ENCODE measurements at places on chromosomes 16 and 17.

DNA sequence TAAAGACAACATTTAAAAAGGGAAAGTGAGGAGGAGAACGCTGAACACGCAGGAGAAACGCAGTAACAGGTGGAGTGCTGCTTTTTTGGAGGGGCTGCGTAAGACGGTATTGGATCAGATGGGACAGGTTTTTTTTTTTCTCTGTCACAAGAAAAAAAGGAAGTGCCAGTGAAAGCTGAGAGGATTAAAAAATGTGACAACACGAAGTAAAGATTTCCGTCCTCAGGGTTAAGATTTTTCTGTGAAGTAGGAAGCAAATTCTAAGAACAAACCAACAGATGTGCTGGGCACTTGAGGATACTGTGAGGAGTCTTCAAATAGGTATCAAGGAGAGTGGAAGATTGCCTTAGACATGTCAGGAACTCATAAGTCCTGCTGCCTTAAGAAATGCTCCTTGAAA lies 5.8 kb upstream of the ABCA9 start:
- no peak for DNase-seq

DNA sequence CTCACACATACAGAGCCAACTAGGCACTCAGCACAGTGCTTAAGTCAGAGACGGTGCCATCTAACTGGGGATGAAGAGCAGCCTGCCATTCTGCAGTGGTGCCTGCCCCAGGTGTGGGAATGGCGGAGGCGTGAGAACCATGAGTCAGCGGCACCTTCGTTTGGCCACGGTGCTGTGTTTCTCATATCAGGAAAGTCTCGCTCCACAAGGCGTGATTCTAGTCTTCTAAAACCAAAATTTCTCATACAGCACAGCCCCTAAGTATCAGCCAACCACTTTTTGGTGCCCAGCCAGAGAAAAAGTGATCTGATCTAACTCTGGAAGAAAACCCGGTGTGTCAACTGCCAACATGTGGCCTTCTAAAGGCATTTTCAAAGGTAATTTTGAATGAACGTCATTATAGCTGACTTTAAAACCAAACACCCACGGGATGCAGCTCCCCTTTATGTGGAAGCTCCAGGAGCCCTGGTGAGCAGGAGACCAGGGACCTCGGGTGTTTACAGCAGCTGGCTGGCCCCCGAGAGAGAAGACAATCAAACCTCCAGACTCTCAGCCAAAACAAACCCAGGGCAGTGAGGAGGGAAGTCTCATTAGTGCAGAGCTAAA lies 54.6 kb downstream of the ABCC12 start:
- no peak for DNase-seq

- peak; percentile 43 for DNase-seq
These were observed 13.7 kb downstream of the CANT1 start for GRCh38 chr17:78995761-78996451.

GRCh38 chr16:31471875-31472708 lies at the start of gene TGFB1I1:
Gene TGFB1I1, plus strand, starts transcription at chr16:31472152. Its CDS starts 37 bp downstream, at chr16:31472189.
- peak; percentile 92 for DNase-seq

GRCh38 chr16:85556456-85557082 lies 56.6 kb upstream of the GSE1 start:
- DNase-seq: peak; percentile 68

DNA sequence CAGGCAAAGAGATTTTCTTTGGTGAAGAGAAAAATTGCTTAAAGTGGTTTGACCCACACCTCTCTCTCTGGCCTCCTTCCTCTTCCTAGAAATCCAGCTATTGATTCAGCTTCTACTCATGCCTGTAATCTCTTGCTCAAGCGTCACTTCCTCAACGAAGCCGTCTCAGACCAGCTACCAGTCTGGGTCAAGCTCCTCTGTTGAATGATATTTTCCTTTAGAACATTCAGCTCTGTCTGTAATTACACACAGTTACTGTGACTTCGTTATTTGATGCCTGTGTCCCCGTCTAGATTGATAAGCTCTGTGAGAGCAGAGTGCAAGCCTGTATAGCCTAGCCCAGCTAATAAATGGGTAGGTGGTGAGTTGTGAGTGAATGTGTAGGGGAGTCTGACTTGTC lies 168.5 kb downstream of the GRIN2A start:
- no peak for DNase-seq

GRCh38 chr17:45018514-45018847 lies 33.0 kb downstream of the DCAKD start:
- no peak for DNase-seq

DNA sequence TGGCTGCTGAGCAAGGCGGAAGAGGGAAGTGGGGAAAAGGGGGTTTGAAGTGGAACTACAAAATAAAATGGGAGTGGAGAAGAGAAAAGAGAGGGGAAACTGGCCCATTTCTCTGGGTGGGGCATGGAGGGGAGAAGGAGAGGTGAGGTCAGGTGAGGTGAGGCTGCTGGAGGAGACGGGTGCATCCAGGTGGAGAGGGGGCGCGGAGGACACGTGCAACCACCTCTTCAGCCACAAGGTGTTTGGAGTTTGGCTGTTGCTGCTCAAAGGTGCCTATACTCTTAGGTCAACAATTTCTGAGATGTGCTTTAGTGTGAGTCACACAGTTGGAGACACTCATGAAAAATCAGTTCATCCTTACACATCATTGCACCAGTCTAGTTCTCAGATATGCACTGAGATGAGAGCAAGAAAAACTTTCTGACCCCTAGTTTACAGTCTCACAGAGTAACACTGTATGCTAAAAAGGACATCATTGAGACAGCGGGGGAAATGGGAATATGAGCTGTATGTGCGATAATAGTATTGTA lies 4.8 kb downstream of the SLC6A4 start:
- DNase-seq: no peak

GRCh38 chr16:57556941-57557541 lies 14.6 kb downstream of the ADGRG5 start:
- DNase-seq: no peak

GRCh38 chr17:68349157-68349556 lies 57.9 kb downstream of the ARSG start:
- no peak for DNase-seq

DNA sequence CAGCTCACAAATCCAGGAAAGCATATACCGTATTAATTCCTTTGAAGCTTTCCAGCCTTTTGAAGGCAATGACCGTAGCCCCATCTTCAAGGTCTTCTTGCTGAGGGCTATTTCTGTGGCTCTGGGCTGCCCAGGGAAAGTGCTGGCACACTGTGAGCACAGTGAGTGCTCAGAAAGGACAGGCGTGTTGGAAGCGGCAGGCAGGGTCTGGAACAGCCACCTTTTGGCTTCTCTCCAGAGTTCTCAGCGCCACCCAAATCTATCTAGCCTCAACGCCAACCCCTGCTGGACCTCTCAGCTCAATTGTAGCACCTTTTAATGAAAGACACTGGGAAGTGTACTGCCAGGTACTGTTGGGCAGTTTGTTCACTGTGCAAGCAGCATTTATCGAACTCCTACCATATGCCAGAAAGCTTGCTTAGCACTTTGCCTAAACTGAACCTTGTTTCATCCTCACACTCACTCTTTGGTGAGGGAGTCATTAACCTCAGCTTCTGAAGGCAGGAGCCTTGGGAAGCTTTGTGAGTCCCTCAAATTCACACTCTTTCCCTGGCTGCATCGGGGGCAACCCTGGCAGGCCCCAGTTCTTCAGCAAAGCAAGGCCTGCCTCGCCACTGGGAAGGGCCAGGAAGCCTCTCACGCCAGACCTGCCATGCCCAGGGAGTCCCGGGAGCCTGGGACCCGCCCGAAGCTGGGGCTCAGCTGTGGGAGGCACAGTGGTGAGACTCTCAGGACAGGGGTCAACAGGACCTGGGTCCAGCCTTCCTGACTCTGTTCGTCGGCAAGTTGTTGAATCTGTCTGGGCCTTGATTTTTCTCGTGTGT lies 13.5 kb upstream of the CIBAR2 start:
- no peak for DNase-seq

DNA sequence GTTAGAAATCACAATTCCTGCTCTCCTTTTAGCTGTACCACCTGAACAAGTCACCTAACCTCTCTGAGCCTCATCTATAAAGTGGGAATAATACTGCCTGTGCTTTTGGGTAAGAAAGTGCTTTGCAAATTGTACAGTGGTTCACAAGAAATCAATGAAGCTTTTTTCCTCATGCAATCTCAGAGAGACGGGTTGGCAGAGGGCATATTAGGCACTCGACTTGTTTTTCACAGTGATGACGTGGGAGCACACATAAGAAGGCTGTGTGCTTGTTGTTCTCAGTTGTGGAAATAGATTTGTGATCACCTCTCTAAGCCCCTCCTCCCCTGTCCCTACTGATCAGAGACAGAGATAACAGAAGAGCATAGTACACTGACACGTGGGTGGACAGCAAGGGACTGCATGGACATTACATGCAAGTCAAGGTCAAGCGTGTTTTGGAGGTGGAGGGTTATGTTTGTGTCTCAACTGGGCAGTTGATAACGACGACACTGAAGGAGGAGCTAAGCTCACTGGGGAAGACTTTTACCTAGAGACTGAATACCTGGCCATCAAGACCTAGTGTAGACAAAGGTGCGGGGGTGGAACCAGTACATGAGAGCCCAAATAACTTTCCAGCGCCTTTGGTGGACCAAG lies 1.7 kb upstream of the GPT2 start:
- DNase-seq: no peak
